Naive thymus-derived CD4-positive, alpha-beta T cell (primary cell): ENCODE measurements at places on chromosomes 6 and 20.

GRCh38 chr20:43345676-43346075 is 112.0 kb upstream of the SRSF6 start:
- no peak for DNase-seq

- no peak for DNase-seq
These were observed at the start of gene NRSN2 for GRCh38 chr20:346640-347316. NRSN2 (plus strand) TSS chr20:347111; CDS start chr20:349644, 2,533 bp downstream.

GRCh38 chr6:44255105-44255808 is 2.1 kb downstream of the SLC35B2 start:
- DNase-seq: no peak

- no peak for DNase-seq
These were observed 1.1 kb downstream of the RAB32 start for GRCh38 chr6:146544616-146545182.

GRCh38 chr20:46215913-46216707 is 92.2 kb downstream of the CDH22 start:
- DNase-seq: no peak

DNA sequence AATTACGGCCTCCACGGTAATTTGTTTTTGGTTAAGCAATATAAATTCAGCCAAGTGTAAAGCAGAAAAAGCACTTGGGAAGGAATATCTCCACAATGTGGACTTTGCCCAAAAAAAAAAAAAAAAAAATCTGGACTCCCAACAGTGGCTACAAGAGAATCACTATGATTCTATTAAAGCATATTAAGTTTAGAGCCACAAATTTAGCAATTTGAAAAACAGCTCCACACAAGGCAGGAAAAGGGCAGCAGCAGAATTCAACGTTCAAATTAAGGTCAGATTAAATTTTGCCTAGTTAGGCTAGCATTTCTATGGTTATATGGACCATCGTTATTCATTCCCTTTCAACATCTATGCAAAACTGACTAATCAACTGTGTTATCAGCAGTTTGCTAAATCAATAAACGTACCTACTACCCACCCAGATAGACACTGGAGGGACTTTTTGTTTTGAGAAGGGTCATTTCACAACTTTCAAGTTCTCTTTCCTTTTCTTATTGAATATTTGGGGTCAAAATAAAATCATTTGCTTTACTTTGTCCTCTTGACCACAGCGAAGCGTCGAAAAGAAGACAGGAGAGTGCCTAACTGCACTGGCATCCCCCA is 1.0 kb downstream of the MCM9 start:
- no peak for DNase-seq

DNA sequence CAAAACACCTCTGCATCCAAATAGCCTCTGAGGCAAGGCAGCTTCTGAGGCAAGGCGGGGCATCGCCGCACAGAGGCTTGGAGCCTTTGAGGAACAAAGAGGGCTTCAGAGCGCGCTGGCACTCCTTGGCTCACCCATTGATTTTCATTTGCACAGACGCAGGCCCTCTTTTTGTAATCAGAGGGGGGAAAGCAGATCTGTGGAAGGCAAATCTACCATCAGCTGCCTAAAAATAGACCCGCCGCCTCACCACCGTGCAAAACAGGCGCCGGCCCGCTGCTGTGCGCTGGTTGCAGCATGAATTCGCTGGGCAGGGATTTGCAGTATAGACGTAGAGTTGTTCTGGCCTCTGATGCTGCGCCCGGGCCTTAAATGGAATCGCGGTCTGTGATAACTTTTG is 69.9 kb upstream of the STMND1 start:
- no peak for DNase-seq

DNA sequence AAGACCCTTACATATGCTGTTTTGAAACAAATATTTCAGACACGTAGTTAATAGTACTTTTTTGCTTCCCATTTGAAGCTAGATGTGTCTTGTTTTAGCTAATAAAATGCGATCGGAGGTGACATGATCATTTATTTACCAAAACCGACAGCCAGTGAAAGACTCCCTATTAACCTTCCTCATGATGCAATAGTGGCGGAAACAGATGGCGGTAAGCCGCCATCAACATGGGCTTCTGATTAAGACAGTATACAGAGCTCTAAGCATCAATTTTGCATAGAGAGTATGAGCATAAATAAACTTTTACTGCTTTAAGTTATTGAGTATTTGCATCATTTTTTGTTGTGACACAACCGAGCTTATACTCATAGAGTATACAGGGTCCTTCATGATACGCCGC is 1282.4 kb upstream of the ADGRB3 start:
- no peak for DNase-seq

- no peak for DNase-seq
These were observed 32.2 kb downstream of the RSPO4 start for GRCh38 chr20:969868-970267.

DNA sequence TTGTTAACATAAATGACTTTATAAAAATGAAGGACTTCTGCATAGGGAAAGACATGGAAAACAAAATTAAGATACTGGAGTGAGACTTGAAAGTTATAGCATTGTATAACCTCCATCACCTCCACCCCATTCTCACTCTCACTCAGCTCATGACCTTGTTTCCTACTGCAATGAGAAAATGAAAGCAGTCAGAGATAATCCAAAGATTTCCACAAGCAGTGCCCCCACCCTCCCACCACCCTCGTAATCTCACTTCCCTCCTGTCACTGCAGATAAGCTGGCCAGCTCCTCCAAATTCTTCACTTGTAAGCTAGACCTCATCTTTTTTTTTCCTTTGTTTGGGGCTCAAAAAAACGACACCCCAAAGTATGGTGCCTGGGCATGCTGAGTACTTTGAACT is 52.9 kb upstream of the PROKR2 start:
- no peak for DNase-seq

DNA sequence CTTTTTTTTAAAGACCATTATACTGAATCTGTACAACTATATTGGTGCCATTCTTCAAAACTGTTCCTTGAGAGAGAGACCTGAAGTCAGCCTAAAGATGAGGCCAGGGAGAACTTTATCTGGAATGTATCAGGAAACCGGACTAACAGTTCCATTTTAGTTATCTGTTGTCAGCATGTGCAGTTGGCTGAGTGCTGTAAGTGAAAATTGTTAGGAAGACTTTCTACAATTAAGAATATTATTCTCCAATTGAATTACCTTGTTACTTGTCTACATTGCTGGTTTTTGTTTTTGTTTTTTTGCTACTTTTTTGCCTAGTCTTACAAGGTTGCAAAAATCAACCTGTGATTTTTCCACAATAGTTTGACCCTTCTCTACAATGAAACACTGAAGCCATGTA is 7.5 kb downstream of the CEP57L1 start:
- DNase-seq: no peak

DNA sequence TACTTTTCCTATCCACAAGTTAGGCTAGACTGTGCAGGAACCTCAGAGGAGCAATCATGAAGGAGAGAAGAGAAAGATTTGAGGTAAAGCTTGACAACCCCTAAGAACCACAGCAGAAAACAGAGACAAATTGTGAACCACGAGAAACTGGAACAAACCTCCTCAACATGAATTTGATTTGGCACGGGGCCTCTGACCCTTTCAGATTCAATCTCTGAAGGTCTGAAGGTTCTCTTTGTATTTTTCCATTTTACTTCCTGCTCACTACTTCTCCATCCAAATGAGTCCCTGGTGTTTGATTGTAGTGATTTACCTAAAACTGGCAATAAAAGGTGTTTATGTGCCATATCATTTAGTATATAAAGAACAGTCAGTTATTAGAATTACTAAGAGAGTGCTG is 126.1 kb upstream of the STXBP5 start:
- no peak for DNase-seq

DNA sequence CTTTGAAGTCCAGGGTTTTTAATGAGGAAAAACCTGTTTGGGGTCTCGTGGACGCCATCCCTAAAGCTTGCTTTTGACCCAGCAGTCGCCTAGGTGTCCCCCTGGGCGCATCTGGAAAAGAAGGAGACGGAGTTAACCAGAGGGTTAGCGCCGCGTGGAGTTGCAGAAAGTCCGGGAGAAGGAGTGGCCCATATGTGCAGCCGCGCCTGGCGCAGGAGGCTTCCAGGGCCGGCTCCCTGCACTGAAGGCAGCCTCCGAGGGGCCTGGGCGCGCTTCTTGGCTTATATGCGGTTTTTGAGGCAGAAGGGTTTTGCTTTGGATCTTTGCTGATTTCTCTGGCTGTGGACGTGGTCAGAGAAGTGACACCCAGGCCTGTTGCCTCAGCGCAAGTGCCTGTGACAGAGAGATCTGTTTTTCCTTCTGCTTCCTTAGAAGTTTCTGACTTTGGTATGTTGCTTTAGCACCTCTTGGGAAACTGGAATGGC is 987 bp downstream of the TMEM181 start:
- DNase-seq: no peak

- no peak for DNase-seq
These were observed 15.0 kb downstream of the MTG2 start for GRCh38 chr20:62197801-62198200.

DNA sequence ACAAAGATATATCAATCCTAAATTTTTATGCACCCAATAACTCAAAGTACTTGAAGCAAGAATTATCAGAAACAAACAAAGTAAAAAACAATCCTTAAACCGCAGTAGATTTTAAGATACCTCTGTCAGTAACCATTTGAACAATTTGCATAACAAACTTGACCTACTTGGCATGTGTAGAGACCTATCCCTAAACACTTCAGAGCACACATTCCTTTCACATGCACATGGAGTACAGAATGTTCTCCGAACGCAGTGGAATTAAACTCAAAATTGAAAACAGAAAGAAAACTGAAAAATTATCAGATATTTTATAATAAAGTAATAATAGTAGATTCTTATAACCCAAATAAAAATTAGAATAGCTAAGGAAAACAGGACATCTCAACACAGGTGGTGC is 162.6 kb upstream of the THBS2 start:
- DNase-seq: no peak

- no peak for DNase-seq
These were observed 6.9 kb upstream of the RAET1E start for GRCh38 chr6:149904661-149905370.

GRCh38 chr6:16338577-16339264 is 100.3 kb downstream of the GMPR start:
- no peak for DNase-seq

- peak; percentile 86 for DNase-seq
These were observed 806 bp downstream of the MICAL1 start for GRCh38 chr6:109454496-109455436.

DNA sequence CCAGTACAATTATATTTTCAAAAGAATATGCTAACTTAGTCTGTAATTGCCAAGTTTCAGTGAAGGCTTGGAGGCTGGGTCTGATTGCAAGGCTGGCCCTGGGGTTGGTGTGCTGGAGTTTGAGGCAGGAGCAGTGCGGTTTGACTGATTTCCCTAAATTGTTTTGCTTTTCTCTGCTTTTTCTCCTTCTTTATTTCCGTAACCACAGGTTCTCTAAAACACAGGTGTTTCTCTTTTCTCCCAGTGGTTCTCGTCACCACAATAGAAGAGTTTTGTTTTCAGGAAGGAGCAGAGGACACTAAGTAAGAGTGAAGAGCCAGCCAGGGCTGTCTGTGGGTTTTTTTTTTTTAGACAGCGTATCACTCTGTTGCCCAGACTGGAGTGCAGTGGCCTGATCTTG is 8.2 kb upstream of the SNX9 start:
- DNase-seq: peak; percentile 70

DNA sequence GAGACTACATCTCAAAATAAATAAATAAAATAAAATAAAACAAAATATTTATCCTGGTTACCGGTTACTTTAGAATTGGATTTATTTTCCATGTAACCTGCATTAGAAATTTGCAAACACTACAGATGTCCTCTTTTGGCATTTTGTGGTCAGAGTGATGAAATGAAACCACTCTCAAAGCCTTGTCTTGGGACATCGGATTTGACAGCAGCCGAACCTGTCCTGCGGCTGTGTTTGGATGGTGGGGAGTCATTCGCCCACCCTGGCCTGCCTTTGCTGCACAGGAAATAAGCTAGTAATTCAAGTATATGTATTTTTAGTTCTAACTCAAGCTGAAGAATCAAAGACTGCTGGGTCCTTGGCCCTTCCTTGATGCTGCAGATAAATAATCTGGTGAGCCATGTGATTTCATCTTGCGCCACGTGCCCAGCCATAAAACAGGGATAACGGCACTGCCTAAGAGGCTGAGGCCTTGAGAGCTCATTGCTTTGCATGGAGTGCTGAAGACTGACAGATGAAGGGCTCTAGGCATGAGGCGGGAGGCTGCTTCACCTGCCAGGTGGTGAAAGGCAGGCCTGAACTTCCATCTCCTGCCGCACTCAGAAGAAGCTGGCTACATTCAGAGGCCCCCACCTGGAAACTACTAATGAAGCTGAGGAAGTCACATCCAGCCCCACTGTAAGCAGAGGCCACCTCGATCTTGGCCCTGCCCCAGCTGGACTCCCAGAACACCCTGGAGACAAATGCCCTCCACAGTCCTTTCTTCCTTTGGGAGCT is 76.9 kb downstream of the NOL4L start:
- DNase-seq: no peak

- DNase-seq: no peak
These were observed 5.2 kb downstream of the CCN2 start for GRCh38 chr6:131945971-131946370.

- DNase-seq: no peak
These were observed 3.0 kb upstream of the CRIP3 start for GRCh38 chr6:43311666-43312065.

DNA sequence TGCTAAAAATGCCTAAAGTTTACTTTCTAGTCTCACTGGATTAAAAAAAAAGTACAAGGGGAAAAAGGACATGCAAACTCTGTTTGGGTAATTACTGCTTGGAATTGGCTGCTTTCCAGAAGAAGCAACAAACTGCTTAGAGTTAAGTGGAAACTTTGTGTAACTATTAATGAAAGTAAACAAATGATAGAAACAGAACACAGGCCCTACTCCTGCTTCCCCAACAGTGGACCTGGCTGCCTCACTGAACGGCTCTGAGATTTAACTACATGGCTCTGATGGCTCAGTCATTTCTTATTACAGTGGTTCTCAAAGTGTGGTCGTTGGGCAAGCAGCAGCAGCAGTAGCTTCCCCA is 108.5 kb downstream of the MAN1A1 start:
- no peak for DNase-seq

DNA sequence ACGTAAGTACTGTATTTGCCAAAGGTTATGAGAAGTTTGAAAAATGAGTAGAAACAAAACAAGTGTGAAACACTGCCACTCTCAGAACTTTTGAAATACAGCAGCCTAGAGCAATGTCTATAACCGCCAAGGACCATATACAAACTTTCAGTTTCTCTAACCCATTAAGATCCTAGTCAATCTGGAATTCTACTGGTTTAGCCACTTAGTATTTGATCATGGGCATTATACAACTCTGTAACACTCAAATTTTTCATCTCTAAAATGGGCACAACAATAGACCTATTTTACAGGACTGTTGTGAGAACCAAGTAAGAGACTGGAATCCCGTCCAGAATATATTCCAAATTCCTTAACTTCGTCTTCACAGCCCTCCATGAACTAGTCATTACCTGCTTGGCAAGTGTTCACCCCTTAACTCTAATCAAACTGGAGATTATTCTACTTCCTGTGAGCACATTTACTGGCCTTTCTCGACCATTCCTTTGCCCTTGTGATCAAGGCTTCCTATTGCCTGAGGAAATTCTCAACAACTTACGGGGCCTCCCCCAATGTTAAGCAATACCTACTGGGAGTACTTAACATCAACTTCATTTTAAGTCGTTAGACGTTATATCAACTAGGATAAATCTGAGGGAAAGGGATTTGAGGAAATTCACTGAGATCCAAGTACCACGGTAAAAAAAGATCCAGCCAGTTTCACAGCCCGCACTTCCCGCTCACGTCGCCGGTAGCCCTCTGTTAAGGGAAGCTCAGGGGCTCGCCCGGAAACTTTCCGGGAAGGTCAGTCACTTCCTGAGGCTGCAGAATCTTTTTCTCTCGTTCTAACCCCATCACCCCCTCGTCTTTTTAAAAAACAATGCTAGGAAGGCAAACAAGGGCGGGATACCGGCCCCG is 1.1 kb downstream of the EIF2S2 start:
- DNase-seq: no peak
